Skin of body (tissue), 3 donors: ENCODE measurements at places on chromosomes 7 and 10.

- no peak for DNase-seq
Observed at GRCh38 chr7:75734586-75735458, 3.9 kb downstream of the HIP1 start.

DNA sequence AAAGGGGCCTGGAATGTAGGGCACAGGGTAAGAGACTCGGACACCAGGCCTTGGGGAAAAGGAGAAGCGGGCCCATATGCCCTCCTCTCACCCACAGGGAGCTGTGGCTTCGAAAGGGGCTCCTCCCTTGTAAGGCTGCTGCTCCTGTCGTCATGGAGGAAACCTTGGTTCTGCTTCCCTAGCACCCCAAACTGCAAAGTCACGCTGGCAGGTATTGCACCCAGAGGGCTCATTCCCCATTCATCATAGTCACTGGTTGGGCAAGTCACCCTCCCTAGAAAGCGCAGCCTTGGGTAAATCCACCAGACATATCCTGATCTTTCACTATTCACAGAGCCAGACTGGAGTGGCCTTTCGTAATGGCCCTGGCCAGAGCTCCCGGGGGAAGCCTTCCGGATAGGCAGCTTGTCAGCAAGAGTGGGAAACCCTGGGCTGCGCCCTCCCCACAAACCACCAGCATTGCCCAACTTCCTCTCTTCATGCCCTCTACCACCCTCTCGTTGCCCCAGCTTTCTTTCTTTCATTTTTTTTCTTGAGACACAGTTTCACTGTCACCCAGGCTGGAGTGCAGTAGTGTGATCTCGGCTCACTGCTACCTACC is 121.0 kb downstream of the HIP1 start:
- no peak for DNase-seq

DNA sequence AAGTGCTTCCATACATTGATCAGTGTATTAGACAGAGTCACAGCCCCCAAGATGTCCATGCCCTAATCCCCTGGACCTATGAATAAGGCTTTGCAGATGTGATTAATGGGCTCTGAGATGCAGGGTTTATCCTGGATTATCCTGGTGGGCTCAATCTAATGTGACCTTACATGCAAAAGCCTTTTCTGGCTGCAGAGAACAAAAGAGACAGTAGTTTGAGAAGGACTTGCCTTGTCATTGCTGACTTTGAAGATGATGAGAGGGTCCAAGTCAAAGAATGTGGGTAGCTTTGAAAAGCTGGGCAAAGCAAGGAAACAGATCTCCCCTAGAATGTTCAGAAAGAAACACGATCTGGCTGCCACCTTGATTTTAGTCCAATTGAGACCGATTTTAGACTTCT is 238.7 kb downstream of the CCSER2 start:
- no peak for DNase-seq

GRCh38 chr7:47253650-47254080 is 328.2 kb downstream of the TNS3 start:
- DNase-seq, result peak; percentile 43

DNA sequence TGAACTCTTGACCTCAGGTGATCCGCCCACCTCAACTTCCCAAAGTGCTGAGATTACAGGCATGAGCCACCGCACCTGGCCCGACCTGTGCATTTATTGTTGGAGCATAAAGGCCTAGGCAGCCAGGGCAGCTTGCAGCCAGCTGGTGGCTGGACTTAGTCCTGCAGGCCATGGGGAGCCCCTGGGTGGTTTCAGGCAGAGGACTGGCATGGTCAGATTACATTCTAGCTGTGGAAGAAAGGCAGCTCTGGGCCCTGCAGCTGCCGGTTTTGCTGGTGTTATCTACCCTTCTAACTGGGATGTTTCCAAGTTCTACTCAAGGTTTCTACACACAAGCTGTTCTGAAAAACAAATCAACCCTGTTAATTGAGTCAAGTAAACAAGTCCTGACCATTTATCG is 22.7 kb upstream of the MKRN1 start:
- DNase-seq, result no peak

DNA sequence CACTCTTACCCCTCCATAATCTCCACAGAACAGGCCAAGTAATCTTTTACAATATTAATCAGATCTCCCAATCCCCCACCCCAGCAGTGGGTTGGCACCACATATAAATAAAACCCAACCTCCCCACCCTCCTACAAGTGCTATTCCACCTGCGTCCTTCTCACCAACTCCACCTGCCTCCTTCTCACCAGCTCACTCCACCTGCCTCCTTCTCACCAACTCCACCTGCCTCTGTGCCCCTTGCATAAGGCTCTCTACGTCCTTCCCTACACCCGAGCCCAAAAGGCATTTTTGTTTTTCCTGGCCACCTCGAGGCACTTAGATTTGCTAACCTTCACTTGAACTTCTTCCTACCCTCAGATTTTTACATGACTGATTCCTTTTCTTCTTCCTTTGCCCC is 89.7 kb downstream of the ATE1 start:
- DNase-seq, result no peak

DNA sequence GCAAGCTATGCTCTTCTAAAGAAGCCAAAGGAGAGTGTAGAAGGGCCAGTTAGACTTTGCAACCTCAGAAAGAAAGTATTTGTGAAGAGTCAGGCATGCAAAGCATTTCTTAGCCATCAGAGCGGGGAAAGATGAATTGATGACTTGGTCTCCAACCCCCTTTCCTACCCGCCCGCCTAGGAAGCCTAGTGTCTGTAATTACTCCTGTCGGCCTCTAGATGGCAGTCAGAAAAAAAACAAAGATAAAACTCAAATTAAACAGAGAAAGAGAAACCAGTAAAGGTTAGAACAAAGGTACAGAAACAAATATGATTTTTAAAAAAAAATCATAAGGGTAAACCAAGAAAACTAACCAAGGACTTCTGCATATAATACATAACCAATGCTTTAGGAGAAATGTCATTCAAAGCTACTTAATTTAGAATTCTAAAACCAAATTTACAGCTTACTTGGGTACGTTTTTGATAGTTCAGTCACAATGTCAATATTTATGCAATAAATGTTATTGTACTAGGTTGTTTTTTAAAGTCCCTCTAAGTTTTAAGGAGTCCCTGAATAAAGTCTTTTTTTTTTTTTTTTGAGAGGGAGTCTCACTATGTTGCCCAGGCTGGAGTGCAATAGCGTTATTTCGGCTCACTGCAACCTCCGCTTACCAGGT is 97.6 kb downstream of the LYZL1 start:
- DNase-seq, result no peak

- no peak for DNase-seq
Observed at GRCh38 chr10:85420501-85421191, 945.9 kb downstream of the GRID1 start.

GRCh38 chr7:114242992-114243507 is 171.6 kb upstream of the FOXP2 start:
- no peak for DNase-seq

DNA sequence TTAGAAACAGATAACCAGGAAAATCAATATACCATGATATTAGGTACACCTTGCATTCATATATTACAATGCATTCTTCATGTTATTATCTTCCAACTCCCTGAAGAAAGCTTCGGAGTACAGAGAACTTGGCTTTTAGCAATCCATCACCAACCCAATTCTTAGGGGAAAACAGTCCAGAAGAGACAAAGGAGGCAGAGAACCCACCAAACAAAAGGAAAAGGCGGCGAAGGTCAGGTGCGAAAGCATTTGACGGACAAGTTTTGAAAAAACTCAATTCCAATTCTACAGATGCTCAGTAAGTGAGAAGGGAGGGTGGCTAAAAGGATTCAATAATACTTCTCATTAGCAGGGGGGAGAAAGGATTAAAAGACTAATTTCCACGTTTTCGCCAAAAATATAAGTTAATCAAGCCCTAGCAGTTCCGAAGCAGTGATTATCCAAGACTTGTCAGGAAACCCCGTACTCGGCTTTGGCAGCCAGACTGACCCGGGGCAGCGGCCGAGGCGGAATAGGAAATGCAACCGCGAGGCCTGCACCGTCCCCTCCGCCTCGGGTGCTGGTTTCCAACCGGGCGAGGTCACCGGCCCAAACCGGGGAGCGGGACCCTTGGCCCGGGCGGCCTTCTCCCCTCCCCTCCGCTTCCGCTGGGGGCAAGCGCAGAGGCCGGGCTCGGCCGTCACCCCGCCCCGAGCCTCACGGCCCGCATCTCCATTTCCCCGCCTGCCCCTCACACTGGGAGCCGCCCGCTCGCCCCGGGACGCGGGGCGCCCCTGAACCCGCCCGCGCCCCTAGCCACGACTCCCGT is 747 bp downstream of the GDI2 start:
- peak; percentile 3 for DNase-seq

DNA sequence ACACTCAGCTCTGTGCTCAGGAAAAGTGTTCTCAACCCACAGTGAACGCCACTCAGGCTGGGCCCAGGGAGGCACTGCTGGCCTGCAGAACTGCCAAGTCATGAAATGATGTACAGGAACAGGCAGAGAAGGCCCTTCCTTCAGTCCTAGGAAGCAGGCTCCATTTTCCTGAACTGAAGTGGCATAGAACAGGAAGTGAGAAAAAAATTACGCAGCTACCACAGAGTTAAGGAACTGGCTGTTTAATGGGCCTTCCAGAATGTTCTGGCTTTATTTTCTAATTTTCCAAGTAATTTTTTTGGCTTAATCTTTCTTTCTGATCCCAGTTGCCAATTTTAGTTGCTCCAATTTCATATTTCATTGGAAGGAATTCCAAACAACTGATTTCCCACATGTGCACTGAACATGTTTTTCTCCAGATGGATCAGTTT is 39.3 kb downstream of the LRRC18 start:
- DNase-seq, result peak; percentile 88

DNA sequence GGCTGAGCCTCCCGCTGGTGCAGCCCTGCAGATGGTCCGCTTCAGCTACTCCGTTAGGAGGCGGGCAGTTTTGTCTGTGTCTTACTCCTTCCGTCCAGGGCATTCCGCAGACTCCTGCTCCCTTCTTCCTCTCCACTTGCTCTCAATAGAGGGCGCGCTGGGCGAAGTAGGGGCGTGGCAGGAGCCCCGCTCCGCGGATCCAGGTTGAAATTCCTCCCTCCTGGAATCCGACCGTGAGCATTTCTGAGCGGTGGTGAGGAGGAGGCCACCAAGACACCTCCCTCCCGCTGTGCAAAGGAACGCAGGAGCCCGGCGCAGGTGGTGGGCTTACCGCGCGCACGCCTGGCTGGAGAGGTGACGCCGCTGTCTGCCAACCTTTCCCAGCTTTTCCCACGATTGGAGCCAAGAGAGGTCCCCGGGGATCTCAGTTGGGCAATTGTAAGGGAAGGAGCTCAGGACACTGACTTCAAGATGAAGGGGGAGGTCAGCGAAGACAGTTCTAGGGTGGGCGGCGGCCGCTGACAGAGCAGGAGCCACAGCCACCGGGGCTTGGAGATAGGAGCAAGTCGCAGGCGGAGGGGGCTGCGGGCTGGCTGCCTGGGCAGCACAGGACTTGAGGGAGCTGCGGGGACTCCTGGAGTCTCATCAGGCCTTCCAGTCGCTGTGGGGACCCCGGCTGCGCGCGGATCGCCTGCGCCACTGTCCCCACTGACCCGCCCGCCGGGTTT is 1011.3 kb downstream of the XPNPEP1 start:
- no peak for DNase-seq

GRCh38 chr10:113616244-113617074 is 47.4 kb downstream of the NRAP start:
- DNase-seq, result no peak

DNA sequence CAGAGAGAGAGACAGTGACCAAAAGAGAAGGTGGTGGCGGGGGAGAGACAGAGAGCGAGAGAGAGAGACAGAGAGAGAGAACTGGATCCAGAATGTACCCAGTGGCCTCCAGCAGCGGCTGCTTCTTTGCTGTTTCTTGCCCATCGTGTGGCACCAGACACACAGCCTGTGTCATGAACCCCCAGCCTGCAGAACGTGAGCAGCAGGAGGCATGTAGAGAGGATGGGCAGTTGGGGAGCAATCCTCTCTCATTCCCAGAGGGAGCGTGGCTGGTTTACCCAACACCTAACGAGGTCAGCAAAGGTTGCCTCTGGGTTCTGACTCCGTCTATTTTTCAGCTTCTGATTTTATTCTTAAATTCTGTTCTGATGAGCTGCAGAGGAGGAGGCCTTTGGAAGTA is 168.1 kb downstream of the ADARB2 start:
- no peak for DNase-seq
